ENCODE measurements at places on chromosomes 3 and 15.

DNA sequence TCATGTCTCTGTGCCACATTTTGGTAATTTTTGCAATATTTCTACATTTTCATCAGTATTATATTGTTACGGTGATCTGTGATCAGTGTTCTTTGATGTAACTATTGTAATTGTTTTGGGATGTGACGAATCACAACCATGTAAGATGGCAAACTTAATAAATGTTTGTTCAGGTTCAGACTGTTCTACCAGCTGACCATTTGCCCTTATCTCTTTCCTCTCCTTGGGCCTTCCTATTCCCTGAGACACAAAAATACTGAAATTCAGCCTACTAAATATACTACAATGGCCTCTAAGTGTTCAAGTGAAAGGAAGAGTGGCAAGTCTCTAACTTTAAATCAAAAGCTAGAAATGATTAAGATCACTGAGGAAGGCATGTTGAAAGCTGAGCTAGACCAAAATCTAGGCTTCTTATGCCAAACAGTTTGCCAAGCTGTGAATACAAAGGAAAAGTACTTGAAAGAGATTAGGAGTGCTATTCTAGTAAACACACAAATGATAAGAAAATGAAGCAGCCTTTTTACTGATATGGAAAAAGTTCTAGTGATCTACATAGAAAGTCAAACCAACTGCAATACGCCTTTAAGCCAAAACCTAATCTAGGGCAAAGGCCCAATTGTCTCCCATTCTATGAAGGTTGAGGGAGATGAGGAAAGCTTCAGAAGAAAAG, 952.8 kb downstream of the ROBO1 start:
- DNase-seq = no peak

DNA sequence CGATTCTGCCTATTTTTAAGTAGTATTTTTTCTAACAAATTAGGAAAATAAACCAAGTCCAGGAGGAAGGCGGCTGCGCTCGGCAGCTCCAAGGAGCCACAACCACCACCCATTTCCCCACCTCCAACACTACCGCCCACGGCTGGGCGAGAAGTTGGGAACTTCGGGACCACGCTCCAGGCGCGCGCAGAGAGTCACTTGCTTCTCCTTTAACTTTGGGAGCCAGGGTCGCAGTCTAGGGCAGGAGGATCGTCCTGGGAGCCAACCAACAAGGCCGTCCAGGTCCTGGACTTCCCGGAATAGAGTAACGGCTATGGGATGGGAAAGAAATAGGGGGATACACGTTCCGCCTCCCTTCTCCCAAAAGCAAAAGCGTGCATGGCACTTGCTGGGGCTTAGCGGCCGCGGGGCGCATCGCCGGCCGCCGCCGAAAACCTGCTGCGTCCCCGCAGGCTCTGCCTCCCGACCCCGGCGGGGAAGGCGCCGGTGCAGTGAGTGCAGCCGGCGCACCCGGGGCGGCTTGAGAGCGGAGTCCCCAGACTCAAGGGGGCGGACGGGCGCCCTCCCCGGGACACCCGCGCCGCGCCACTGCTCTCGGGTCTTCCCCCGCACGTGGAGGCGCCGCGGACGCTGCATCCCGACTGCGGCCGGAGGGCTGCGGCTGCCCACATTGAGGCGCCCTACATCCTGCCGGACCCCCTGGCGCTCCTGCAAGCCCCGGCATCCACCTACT, 699 bp downstream of the MEGF11 start:
- no peak for DNase-seq

DNA sequence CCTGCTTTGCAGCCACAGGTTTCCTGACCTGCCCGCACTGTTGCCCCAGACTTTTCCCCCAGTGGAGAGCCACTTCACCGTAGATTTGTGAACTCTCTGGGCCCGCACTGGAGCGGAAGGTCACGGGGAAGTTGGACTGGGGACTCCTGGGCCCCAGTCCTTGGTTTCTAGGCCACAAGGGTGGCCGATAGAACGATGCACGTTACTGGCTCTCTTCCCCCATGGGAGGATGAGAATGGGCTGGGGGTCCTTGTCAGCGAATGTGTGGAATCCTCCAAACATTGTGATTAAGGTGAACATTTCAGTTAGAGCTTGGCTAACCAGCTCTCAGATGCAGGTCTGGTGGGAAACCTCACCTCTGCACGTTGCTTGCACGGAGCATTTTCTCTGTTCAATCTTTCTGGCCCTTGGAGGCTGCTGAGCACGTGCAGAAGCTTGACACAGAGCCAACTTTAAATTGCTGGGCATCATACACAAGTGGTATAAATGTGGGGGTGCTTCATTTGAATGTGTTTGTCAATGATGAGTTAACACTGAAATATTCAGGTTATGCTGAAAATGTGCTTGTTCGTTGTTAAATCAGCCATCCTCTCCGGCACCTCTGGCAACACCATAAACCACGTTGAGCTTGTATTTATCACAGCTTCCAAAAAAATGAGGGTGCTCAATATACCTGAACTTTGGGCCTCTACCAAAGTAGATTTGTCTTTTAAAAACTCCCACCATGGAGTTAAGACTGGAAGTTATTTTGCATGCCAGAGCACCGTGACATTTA, 976 bp downstream of the DIS3L start:
- peak; percentile 75 for DNase-seq

- no peak for DNase-seq
Measured at GRCh38 chr3:168616915-168617314, 521.2 kb upstream of the GOLIM4 start.

DNA sequence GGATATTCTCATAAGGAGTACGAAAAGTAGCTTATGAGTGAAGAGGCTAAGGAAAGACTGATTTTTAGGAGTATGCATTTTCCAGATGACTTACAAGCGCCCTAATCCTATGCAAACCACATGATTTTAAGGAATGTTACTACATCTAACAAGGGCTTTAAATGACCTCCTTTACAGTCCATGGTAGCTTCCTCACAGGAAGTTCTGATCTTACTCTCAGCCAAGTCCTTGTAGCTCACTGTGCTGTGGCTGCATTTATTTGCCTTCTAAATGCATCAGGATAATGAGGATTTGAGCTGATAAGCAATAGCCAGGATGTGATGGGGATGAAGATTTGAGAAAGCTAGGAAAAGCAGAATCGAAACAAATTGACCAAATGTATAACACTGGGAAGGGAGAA, 896.0 kb downstream of the MCTP2 start:
- DNase-seq = no peak

DNA sequence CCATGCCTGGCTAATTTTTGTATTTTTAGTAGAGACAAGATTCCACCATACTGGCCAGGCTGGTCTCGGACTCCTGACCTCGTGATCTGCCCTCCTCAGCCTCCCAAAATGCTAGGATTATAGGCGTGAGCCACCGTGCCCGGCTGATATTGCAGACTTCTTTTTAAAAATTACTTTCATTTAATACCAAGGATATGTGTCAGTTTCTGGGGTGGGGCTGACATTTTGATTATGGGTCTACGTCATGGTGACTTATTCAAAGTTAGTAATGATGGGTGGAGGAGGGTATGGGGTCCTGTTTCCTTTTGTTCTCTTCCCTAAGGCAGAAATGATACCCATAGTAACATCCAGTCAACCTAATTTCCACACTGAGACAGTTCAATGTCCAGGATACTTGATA, 34.7 kb downstream of the GBE1 start:
- DNase-seq = no peak

GRCh38 chr3:140234256-140234655, 299.3 kb downstream of the CLSTN2 start:
- no peak for DNase-seq

GRCh38 chr3:87975716-87976115, 83.1 kb downstream of the CGGBP1 start:
- DNase-seq = no peak

GRCh38 chr15:33621141-33621540, 310.4 kb downstream of the RYR3 start:
- no peak for DNase-seq

GRCh38 chr3:127312818-127313217, 25.0 kb upstream of the PRR20G start:
- no peak for DNase-seq

DNA sequence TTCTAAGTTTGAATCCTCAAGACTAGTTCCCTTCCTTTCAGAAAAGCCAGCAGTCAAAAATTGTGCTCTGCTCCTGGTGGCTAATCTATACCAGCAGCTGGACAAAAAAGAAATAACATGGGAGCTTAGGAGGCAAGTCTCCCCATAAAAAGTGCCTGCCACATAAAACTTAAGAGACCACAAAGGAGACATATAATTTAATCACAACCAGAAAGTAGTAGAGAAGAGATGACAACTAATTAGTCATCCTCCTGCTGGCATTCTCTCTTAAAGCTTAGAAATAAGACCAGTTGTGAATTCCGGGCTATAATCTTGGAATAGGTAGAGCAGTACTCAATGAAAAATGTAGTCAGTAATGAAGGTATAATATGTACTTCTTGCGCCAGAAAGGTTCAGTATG, 20.2 kb upstream of the IMPG2 start:
- DNase-seq = peak; percentile 4

DNA sequence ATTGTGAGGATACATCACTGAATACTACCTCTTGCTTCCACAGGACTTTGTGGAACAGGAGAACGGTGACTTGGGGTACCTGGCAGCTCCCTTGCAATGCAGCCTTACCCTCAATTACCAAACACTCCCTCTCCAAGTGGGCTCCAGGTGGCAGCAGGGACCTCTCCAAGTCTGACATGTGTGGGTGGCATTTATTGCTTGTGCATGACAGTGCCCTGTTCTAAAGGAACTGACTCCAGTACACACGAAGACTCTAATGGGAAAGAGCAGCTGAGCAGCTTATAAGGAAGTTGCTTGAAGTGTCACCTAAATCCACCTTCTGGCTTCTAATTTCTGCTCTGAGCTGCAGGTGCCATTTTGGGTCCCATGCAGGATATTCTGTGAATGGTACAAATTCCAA, 174.1 kb upstream of the SLCO3A1 start:
- DNase-seq = no peak

GRCh38 chr3:126679318-126679751, 24.4 kb upstream of the TXNRD3 start:
- no peak for DNase-seq

- DNase-seq = no peak
Measured at GRCh38 chr3:169665264-169666075, 2.0 kb upstream of the MECOM start.

- no peak for DNase-seq
Measured at GRCh38 chr15:78448441-78449219, 10.6 kb downstream of the IREB2 start.

DNA sequence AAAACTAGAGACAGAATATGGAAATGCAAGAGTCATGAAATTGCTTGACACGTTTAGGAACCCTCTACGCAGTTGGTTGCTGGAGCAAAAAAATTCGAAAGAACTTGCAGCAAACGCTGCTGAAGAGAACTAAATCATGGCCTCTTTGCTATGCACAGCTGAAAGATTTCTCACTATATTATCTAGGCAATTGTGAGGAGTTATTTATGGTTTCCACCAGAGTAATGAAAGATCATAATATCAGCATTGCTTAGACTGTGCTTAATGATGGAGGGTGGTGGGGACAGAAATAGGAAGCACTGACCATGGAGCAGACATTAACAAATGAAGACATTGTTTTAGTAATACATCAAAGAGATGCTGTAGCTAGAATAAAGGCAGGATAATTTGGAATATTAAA, 593.4 kb upstream of the ZNF717 start:
- no peak for DNase-seq

DNA sequence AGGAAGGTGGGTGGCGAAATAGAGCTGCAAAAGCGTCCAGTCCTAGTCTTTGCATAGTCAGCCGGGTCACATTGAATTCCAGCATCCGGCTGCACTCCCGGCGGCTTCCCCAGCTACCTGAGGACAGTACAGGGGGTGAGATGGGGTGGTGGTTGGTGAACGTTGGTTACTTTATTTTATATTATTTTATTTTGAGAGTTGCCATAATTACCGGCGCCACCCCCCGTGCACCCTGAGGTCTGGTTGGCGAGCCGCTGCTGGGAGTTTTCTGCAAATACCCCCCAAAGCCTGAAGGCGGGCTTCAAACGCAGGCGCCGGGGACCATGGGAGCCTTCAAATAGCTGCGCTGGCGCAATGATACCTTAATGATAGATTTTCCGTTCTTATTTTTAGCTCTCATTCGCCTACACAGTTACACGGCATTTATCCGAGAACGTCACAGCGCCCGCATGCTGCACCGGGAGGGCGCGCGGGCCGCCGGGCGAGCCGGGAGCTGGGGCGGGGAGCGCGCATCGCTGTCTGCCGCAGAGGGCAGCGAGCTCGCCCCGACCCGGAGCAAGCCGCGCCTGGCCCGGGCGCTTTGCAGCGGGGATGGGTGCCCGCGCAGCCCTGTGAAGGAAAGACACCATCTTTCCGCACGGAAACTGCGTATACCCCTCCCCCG, 756 bp upstream of the RASGRF1 start:
- DNase-seq = no peak

DNA sequence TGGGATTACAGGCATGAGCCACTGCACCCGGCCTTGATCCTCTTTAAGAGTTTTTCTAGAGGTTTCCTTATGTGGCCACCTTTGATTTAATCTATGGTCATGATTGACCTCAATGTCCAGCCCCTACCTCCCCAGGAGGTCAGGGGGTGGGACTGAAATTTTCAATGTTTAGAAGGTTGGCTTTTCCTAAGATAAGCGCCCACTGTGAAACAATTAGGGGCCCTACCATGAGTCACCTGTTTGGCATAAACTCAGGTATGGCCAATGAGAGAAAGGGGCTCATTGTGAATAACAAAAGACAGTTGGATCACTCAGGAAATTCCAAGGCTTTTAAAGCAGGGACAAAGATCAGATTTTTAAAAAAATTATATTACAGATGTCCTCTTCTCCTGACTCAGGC, 51.1 kb downstream of the ZBTB11 start:
- DNase-seq = no peak

DNA sequence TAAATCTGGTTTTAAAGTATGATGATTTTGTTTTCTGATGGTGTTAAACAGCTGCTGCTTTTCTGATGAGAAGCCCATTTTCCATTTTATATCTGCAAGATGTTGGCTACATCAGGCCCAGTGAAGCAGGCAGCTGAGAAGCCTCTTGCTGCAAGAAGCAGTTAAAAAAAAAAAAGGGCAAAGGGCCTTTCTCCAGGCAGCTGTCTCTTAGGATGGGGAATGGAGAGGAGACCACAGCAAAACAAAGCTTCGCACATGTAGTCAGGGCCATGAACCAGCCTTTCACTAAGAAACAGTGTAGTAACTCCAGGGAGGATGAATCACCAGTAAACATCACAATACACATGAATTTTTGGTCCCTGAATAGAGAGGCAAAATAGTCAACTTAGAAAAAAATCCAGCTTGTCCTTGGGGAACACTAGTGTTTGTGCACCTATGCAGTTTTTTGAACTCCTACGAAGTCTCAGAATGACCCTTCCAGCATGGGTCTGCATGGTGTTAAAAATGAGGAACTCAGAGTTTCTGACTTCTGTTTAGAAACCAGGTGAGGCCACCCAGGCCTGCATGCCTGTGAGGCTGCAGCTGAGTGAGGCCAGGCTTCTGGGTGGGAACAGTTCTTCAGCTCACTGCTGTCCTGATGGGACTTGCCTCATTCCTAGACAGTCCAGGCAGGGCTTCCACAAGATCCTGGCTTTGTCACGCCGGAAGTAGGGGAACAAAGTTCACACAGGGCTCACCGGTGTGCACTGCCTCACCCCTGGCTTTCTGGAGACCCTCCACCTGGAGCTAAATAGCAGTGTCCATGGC, 518.7 kb downstream of the MCTP2 start:
- no peak for DNase-seq

Measured in HFF-Myc (cell line).